ENCODE measurements at places on chromosomes 13 and 19.

DNA sequence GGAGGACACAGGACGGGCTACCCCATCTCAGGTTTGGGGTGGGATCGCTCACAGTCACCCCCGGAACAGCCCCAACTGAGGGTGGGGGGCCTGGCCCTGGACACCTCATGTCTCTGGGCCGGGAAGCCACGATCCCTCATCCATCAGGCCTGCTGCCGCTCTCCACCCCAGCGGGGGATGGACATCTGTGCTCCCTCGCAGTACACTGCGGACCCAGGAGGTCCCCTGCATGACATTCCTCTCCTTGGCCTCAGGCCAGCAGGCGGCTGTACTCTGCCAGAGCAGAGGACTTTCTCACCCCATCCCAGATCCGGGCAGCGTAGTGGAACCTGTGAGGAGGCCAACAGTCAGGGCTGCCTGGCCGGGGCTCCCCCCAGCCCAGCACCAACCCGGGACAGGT lies 15.5 kb downstream of the IRGC start:
- DNase-seq = peak; percentile 42

- peak; percentile 84 for DNase-seq
These were observed 26.5 kb downstream of the MAN2B1 start for GRCh38 chr19:12639901-12640613.

DNA sequence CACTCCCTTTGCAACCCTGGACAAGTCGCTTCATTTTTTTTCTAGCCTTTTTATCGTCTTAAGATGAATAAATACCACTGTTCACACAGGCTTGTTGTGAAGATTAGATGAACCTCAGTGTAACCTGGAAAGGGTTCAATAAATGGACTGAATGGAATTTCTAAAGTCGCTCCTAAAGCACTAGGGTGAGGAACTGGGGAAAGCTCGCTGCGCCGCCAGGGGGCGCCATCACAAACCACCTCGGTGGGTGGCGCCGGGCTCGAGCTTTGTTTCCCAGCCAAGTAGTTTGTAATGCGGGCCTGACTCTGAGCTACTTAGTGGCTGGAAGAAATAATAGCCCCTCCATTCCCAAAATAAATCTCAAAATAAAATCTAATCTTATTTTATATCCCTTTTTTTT lies 2.2 kb upstream of the CEACAM6 start:
- DNase-seq = peak; percentile 71

GRCh38 chr13:20340136-20340758 lies 108.1 kb upstream of the GJB6 start:
- no peak for DNase-seq

GRCh38 chr13:110555601-110556223 lies 5.8 kb downstream of the RAB20 start:
- DNase-seq = no peak

DNA sequence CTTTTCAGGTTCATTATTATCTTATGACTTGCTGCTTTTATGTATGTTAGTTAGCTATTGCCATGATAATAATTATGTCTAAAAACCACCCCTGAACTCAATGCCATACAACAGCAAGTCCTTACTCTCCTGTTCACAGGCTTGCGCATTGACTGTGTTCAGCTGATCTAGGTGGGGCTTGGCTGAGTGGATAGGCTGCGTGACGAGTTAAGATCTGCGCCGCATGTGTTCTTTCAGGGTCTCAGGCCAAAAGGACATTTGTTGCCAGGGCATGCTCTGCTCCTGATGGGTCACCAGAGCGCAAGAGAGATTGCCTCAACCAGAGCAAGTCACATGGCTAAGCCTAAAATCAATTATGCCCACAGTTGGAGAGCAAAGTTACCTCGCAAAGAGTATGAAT lies 859 bp downstream of the ZNF568 start:
- no peak for DNase-seq

GRCh38 chr19:12656899-12657571 lies 9.5 kb downstream of the MAN2B1 start:
- DNase-seq = no peak

- DNase-seq = no peak
These were observed 441.0 kb downstream of the KLF12 start for GRCh38 chr13:73693215-73693614.

GRCh38 chr13:31209172-31209840 lies 9.5 kb downstream of the B3GLCT start:
- peak; percentile 88 for DNase-seq

GRCh38 chr19:35935911-35936737 lies at the start of gene LRFN3:
TSS of gene LRFN3 (plus strand) at chr19:35936374. CDS start at chr19:35939426, 3,052 bp downstream.
- DNase-seq = peak; percentile 88

- DNase-seq = no peak
These were observed 62.3 kb downstream of the ZIC5 start for GRCh38 chr13:99909097-99909835.
